ENCODE measurements at places on chromosomes 1 and 21. TPM values are rescaled to one million over a fixed set of nuclear protein-coding genes. Genes with fewer than 3 reads are reported as not detected.

CLIC6 gene
- total RNA-seq = 6.8 TPM

LCE1B gene
- total RNA-seq = not detected

- DNase-seq = no peak
These were observed 203.9 kb upstream of the PROX1 start for GRCh38 chr1:213783893-213784292.

DNA sequence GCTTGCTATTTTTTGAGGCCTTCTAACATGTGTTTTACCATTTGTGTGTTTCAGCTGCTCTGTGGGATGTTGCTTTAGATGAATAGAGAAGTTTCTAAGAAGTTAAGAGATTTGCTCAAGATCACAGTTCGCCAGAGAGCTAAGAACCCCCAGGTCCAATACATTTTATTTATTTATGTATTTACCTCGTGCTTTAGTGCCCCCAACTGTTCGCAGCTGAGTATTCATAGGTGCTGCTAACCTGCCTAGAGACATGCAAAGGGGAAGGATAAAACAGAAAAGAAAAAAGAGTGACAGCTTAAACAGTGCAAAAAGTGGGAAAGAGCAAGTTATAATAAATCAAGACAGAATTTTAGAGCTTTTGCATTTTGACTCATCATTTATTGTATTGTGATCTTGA lies 31.1 kb downstream of the NFYC start:
- DNase-seq = no peak

- DNase-seq = no peak
These were observed 3.9 kb downstream of the KCNA10 start for GRCh38 chr1:110515041-110515440.

DNA sequence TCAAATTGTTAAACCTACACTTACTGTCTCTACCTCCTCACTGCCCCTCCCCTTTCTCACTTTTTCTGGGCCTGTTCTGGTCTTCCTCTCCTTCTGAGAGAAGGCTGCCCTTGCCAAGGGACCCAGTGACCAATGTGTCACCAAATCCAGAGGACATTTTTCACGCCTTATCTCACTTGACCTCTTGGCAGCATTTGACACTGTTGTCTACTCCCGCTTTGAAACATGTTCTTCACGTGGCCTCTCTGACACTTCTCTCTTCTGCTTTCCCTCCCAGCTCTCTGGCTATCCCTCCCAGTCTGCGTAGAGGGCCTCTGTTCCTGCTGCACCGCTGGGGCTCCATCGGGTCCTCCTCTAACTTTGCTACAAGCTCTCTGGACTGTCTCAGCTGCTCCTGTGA lies 25.3 kb downstream of the KCNQ4 start:
- no peak for DNase-seq

Measured in Right ventricle myocardium inferior (tissue), 1 donor.